Lower lobe of right lung (tissue), 2 donors: ENCODE measurements at places on chromosomes 1 and 21. TPM values are rescaled to one million over a fixed set of nuclear protein-coding genes. Genes with fewer than 3 reads are reported as not detected.

TRABD2B gene
- total RNA-seq = 1.8 TPM

FCRL1 gene
- 4.2 TPM for total RNA-seq

SPATA45 gene
- total RNA-seq = not detected

PSRC1 gene
- total RNA-seq = 4.2 TPM

INTS7 gene
- total RNA-seq = 17.1 TPM

CA6 gene
- total RNA-seq = not detected

UTS2 gene
- total RNA-seq = not detected

KRTAP21-2 gene
- not detected for total RNA-seq

DNA sequence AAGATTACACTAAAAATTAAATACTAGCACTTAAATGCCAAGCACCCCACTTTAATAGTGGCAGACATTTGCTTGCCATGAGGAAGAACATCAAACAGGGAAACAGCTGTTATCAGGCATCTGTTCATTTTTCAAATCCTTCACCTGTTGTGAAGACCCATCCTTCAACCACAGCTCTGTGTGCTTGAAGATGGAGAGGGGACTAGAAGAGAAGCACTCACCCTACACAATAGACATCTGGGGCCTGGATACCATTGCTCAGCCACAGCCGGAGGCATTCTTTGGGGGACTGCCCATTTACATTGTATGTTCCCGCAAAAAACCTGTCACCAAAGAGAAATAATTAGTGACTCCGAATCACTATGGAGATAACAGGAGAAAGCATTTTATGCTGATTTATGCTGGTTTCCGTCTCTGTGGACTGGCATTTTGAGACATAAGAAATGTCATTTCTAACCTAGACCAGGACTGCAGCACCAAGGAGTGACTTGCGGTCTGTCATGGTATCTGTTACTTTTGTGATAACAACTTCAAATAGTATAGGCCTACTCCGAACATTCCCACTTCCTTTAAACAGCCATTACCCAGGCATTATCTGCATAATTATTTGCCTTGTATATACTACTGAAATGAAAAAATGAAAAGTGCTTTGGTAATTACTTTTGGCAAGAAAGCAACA lies 28.8 kb upstream of the MTF1 start:
- no peaks in the 10 kb centered on the region for H3K27me3 ChIP-seq
- H3K36me3 ChIP-seq = peaks cover 82% of the 10 kb centered on the region
- no peak for DNase-seq

- H3K4me3 ChIP-seq = no peak overlapping the region
- H3K27me3 ChIP-seq = no peaks in the 10 kb centered on the region
- DNase-seq = no peak
- H3K36me3 ChIP-seq = no peaks in the 10 kb centered on the region
- peaks cover 14% of the 10 kb centered on the region for H3K4me1 ChIP-seq
- no peak overlapping the region for H3K27ac ChIP-seq
These were observed 391.1 kb downstream of the PLPP3 start for GRCh38 chr1:56188221-56188620.

- no peak overlapping the region for H3K4me3 ChIP-seq
- H3K27ac ChIP-seq = no peak overlapping the region
- peaks cover 4% of the 10 kb centered on the region for H3K4me1 ChIP-seq
These were observed 20.8 kb upstream of the BLACAT1 start for GRCh38 chr1:205476648-205477047.

DNA sequence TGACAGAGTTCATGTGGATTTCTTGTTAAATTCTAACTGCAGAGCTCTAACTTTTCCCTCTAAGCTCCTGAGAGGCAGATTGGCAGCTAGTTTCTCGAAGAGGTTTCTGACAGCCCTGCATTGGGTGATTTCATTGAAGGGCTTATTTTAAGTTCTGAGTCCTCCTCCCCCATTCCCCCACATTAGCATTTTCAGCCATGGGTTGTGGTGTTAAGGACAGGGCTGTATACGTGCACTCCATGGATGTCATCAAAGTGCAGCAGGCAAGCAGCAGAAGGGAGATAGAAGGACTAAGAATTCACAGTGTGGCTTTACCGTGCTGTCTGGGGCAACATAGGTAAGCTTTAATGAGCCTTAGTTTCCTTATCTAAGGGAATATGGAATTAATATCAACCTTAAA lies 19.0 kb downstream of the CRYZ start:
- H3K27me3 ChIP-seq = no peaks in the 10 kb centered on the region
- DNase-seq = no peak
- no peaks in the 10 kb centered on the region for H3K4me1 ChIP-seq

DNA sequence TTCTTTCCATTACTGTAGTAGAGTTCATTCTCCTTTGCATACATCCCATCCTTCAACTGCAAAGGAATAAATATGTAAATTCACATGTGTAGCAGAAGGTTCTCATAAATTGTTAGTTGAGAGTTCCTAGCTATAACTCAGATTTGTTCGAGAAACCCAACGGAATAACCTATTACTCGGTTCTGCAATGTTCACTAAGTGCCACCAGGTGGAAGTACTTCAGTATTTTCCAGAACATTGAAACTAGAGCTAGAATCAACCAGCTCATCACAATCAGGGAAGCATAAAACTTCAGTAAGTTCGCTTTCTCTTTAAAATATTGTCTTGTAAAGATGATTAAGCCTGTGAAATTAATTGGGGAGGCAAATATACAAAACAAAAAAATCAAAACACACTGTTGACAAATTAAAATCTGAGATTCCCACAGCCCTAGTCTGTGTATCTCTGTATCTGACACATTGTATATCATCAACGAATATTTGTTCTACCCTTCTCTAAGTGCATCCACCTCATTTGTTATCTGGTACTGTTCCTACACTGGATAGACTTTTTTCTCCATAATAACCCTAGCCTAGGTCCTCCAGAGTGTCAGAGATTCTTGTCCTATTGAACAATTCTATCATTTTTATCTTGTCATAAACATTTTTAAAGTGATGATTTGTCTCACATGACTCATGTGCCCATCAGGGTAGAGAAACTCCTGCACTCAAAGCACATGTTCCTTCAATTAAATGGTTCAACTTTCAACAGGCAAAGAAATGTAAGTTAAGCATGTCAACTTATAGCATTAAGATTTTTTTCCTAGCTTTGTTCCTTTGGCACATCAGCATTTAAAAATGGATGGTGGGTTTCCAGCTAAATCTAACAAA lies 31.9 kb downstream of the MROH9 start:
- no peaks in the 10 kb centered on the region for H3K36me3 ChIP-seq
- H3K27me3 ChIP-seq = no peaks in the 10 kb centered on the region
- H3K4me1 ChIP-seq = no peaks in the 10 kb centered on the region
- no peak overlapping the region for H3K4me3 ChIP-seq
- H3K27ac ChIP-seq = no peak overlapping the region

GRCh38 chr1:64757213-64757612 lies 12.3 kb downstream of the RAVER2 start:
- no peaks in the 10 kb centered on the region for H3K4me1 ChIP-seq
- H3K4me3 ChIP-seq = no peak overlapping the region
- no peaks in the 10 kb centered on the region for H3K36me3 ChIP-seq
- DNase-seq = no peak
- H3K27ac ChIP-seq = no peak overlapping the region

DNA sequence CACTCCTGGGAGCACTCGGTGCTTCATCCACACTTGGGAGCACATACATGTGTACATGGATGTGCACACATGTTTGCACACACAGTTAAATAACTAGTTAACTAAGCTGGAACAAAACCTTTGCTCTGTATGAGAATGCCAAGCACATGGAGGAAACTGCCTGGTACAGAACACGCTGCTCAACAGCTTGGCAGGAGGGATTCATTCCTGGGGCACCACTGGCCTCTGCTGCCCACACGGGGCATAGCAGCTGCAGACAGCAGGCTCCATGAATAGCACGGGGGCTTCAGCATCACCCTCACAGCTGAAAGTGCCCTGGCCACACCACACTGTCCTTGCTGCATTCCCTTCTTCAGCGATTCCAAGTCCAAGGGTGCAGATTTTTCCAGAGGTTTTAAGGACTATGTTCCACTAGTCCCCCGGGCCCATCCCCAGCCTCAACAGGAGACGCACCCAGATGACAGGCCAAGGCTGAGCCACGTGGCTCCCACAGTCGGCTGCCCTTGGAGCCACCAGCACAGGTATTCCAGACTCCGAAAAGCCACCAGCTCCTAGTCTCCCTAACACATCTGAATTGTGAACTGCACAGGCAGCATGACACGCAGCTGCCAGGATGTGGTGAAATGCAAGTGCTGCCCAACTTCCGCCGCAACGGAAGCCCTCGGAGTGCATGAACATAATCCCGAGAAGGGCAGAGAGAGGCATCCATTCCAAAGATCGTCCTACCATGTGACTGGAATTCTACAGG lies 16.9 kb downstream of the NPHP4 start:
- no peaks in the 10 kb centered on the region for H3K4me1 ChIP-seq
- H3K27me3 ChIP-seq = no peaks in the 10 kb centered on the region
- no peak overlapping the region for H3K4me3 ChIP-seq
- DNase-seq = no peak
- no peak overlapping the region for H3K27ac ChIP-seq
- peaks cover 33% of the 10 kb centered on the region for H3K36me3 ChIP-seq
